ENCODE measurements at places on chromosomes 5 and 9. TPM values are rescaled to one million over a fixed set of nuclear protein-coding genes. Genes with fewer than 3 reads are reported as not detected.
A peak's percentile ranks its signal among the peaks of the same experiment; 100 is the strongest.

DNA sequence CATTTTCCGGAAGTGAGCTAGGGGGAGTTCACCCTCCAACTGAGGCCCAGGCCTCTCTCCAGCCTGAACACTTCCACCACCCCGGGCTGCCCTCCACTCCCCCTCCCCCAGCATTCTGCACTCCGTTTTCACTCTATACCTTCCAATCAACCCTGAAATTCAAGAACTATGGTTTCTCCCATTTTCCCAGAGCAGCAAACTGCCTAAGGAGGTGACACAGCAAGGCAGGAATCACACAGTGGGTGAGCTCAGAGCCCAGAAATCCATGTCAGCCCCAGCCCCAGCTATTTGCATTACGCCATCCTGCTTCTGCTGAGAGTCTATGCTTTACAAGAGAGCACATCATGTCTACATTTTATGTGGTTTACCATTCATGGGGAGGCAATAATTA, 11.9 kb downstream of the MSX2 start:
- no peak for DNase-seq

GRCh38 chr5:11046160-11046559, 285.1 kb upstream of the DAP start:
- DNase-seq, result no peak

DNA sequence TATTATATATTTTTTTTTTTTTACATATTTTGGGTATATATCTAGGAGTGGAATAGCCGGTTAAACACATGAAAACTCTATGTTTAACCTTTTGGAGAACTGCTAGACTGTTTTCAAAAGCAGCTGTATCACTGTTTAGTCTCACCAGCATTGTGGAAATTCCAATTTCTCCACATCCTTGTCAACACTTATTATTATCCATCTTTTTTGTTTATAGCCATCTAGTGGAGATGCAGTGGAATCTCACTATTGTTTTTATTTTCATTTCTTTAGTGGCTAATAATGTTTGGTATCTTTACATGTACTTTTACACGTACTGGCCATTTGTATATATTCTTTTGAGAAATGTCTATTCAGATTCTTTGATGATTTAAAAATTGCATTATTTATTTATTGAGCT, 22.7 kb upstream of the CCDC180 start:
- DNase-seq, result no peak

DNA sequence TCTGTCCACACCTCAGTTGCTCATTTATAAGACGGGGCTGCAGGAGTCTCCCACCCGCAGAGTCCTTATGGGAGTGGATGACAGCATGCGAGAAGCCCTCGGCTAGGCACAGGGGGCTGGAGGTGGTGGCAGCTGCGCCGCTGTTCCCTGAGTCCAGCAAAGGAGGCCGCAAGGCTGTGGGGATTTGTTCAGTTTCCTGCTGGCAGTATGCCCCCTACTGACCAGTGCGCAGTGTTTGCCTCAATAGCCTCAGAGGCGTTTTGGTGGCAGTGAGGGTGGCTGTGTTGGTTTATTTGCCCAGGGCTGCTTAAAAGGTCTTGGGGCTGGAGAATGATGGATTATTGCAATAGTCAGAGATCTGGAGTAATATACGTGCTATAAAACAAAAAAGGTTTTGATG, 176.3 kb upstream of the OTULINL start:
- DNase-seq, result no peak

GRCh38 chr9:89706731-89707191, 101.9 kb downstream of the GADD45G start:
- DNase-seq, result no peak

DNA sequence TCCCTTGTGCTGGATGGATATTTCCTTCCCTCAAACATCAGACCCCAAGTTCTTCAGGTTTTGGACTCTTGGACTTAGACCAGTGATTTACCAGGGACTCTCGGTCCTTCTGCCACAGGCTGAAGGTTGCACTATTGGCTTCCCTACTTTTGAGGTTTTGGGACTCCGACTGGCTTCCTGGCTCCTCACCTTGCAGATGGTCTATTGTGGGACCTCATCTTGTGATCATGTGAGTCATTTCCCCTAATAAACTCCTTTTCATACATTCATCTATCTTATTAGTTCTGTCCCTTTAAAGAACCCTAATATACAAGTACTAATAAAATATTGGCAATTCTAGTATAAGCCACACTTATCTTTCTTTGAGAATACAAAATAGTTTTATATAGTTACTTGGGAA, 1078.9 kb downstream of the CDH12 start:
- DNase-seq, result no peak

Gene CARTPT
- 5.0 TPM for total RNA-seq

GRCh38 chr5:73031839-73032238, 76.0 kb downstream of the FCHO2 start:
- DNase-seq, result peak; percentile 24

Gene KCNN2
- total RNA-seq, result 27.2 TPM

GRCh38 chr5:68288707-68289134, 73.2 kb downstream of the PIK3R1 start:
- DNase-seq, result peak; percentile 61

Gene LCN12
- 0.20 TPM for total RNA-seq

- peak; percentile 73 for DNase-seq
These were observed 74.7 kb downstream of the THBS4 start for GRCh38 chr5:80109646-80110478.

- DNase-seq, result no peak
These were observed 130.7 kb upstream of the NREP start for GRCh38 chr5:111887706-111888105.
